ENCODE measurements at places on chromosomes 7 and 10. TPM values are rescaled to one million over a fixed set of nuclear protein-coding genes. Genes with fewer than 3 reads are reported as not detected.

Gene DNAJC12
- total RNA-seq, result not detected

Gene SPDYE5
- not detected for total RNA-seq

Gene CD36
- total RNA-seq, result 0.29 TPM

- H3K27me3 ChIP-seq, result no peaks in the 10 kb centered on the region
- no peak overlapping the region for H3K4me3 ChIP-seq
- no peaks in the 10 kb centered on the region for H3K4me1 ChIP-seq
- no peak overlapping the region for H3K27ac ChIP-seq
Measured at GRCh38 chr7:130961128-130961601, 227.2 kb upstream of the KLF14 start.

- peak overlapping the region; percentile 75 for H3K4me3 ChIP-seq
- H3K36me3 ChIP-seq, result no peaks in the 10 kb centered on the region
- H3K27ac ChIP-seq, result no peak overlapping the region
- peak; percentile 68 for DNase-seq
- H3K4me1 ChIP-seq, result peaks cover 10% of the 10 kb centered on the region
Measured at GRCh38 chr10:124446830-124447750, 2.7 kb downstream of the NKX1-2 start.

- no peak overlapping the region for H3K4me3 ChIP-seq
- DNase-seq, result peak; percentile 49
- no peaks in the 10 kb centered on the region for H3K27me3 ChIP-seq
- H3K27ac ChIP-seq, result no peak overlapping the region
- peaks cover 82% of the 10 kb centered on the region for H3K36me3 ChIP-seq
- H3K4me1 ChIP-seq, result no peaks in the 10 kb centered on the region
Measured at GRCh38 chr10:96556003-96556402, 30.8 kb downstream of the TM9SF3 start.

GRCh38 chr7:22934023-22934422 lies 79.9 kb downstream of the HYCC1 start:
- DNase-seq, result no peak
- H3K4me1 ChIP-seq, result peaks cover 29% of the 10 kb centered on the region
- no peaks in the 10 kb centered on the region for H3K36me3 ChIP-seq
- H3K27ac ChIP-seq, result no peak overlapping the region
- no peak overlapping the region for H3K4me3 ChIP-seq

DNA sequence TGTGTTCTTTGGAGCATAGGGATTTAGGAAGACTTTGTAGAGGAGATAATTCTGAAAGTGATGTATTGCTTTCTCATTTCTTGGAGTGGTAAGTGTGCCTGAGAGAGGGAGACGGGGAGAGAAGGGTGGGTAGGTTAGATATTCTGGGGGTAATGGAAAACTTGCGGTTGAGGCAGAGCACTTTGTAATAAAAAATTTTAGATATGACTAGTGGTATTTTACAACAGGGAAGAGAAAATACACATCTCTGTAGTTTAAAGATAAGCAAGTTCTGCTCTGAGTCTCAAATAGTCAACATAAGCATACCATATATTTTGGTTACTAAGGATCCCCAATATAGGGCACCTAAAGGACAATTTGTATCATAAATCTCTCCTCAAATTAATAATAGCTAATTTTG lies 6.6 kb downstream of the VPS50 start:
- DNase-seq, result no peak
- no peak overlapping the region for H3K27ac ChIP-seq
- H3K36me3 ChIP-seq, result peaks cover 6% of the 10 kb centered on the region

DNA sequence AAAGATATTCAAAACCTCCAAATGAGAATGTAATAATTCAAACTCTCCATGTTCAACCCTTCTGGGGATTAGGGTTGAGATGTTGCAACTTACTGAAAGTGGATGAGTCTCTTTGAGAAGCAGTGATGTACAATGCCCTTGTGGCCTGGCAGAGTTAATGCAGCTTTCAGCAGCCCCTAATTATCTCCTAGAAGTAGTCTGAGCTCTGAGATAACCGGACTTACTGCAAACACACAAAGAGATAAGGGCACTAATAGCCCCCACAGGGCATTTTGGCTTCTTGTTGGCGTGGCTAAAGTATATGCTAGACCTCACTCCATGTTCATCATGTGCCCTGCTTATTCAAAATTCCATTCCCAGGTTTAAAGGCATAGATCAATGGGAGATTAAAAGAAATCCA lies 404.7 kb downstream of the NEBL start:
- H3K27me3 ChIP-seq, result peaks cover 19% of the 10 kb centered on the region
- H3K27ac ChIP-seq, result no peak overlapping the region
- no peaks in the 10 kb centered on the region for H3K36me3 ChIP-seq
- no peak for DNase-seq

- peaks cover 6% of the 10 kb centered on the region for H3K4me1 ChIP-seq
- H3K27me3 ChIP-seq, result no peaks in the 10 kb centered on the region
- H3K4me3 ChIP-seq, result no peak overlapping the region
- DNase-seq, result peak; percentile 87
- peak overlapping the region; percentile 92 for H3K27ac ChIP-seq
Measured at GRCh38 chr7:141649865-141650634, 51.9 kb downstream of the DENND11 start.

- DNase-seq, result no peak
- no peaks in the 10 kb centered on the region for H3K27me3 ChIP-seq
- H3K36me3 ChIP-seq, result no peaks in the 10 kb centered on the region
- H3K4me1 ChIP-seq, result no peaks in the 10 kb centered on the region
Measured at GRCh38 chr7:17601921-17602320, 303.5 kb downstream of the AHR start.
